NCI-H1436 (cell line): ENCODE measurements at places on chromosomes 4 and X.
A peak's percentile ranks its signal among the peaks of the same experiment; 100 is the strongest.

- DNase-seq = peak; percentile 57
Measured at GRCh38 chrX:93673056-93673868, at the start of gene NAP1L3. NAP1L3 (minus strand) TSS chrX:93673578; CDS start chrX:93673304, 274 bp downstream.

DNA sequence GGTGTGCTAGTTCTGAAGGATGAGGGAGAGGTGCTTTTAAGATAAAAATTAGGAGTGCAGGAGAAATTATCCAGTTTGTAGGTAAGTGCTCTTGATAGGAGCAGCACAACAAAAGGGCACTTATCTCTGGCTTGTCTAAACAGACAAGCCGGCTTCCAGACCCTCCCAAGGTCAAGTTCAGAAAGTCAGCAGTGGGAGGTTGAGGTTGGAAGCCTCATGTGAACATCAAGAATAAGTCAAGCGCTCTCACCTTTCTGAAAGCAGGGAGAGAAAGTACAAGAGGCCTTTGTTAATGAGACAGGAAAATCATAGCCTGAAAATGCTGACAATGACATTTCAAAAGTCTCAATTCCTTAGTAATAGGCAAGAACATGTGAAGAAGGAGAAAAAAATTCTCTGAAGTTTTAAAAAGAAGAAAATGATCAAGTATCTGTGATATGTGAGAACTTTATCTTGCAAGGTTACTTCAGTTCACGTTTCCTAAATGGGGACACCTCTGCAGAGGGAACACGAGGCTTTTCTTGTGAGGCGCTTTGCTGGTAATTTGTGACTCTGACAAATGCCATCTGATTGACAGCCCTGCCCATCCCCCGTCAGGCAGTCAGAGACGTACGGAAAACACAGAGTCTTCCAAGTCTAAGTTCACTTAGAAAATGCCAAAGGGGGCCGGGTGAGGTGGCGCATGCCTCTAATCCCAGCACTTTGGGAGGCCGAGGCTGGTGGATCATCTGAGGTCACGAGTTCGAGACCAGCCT lies 62.2 kb downstream of the TIGD2 start:
- no peak for DNase-seq

DNA sequence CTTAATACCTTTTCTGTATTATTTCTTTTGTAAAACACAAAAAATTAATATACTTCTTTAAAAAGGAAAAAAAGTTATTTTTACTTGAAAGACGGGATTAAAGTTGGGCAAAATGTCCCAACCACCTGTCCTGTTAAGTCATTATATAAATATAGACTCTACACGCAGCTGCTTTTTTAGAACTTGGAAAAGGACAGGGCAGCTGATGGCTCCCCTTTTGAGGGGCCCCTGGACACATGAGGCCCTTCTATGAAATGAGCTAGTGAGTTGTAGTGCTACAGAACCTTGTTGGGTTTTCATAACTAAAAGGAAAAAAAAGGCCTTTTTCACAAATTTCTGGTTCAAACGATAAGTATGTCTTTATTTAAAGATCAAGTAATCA lies 600 bp upstream of the BEX2 start:
- DNase-seq = no peak

- DNase-seq = no peak
Measured at GRCh38 chrX:111719426-111720210, 38.6 kb downstream of the ALG13 start.

DNA sequence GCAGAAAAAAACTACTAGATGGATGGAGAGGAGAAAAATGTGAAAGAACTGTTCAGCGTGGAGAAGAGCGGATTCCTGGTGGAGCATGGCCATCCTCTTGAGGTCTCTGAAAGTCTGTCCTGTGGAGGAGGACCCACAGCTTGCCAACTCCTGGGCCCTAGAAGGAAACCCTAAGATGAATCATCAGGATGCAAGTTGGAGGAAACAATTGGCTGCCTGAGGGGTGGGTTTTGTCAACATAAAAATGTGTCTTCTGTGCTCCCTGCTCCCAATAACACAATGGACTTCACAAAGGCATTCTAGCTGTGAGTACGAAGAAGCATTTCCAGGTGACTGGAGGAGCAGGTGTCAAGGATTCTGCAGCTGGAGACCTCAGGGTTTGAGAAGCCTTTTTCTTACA lies 37.2 kb downstream of the CNGA2 start:
- no peak for DNase-seq

GRCh38 chrX:110415440-110416170 lies 57.0 kb downstream of the RTL9 start:
- no peak for DNase-seq

GRCh38 chr4:144298519-144298918 lies 158.0 kb upstream of the GYPA start:
- DNase-seq = no peak

- no peak for DNase-seq
Measured at GRCh38 chr4:185758807-185759206, 53.2 kb downstream of the SORBS2 start.

GRCh38 chr4:150070464-150071170 lies 7.6 kb upstream of the DCLK2 start:
- no peak for DNase-seq

DNA sequence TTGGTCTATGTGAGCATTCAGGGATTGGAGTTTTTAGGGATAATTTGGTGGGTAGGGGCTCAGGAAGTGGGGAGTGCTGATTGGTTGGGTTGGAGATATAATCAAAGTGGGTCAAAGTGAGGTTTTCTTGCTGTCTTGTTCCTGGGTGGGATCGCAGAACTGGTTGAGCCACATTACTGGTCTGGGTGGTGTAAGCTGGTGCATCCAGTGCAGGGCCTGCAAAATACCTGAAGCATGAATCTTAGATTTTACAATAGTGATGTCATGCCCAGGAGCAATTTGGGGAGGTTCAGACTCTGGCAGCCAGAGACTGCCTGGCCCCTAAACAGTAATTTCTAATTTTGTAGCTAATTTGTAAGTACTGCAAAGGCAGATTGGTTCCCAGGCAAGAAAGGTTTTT lies 665.6 kb upstream of the PRKX start:
- DNase-seq = no peak

DNA sequence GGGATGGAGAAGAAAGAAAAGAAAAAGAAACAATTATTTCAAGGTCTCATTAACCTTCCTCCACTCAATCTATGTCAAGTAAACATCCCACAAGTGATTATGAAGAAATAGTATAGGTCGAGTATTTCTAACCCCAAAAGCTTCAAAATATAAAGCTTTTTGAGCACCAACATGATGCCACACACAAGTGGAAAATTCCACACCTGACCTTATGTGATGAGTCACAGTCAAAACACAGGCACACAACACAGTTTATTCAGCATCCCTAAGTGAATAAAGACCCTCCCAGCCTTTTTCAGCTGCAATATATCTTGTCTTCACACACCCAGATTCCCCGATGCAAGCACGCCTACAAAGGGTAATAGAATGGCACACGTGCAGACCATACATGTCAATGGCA lies 51.7 kb upstream of the VEGFC start:
- no peak for DNase-seq

- DNase-seq = no peak
Measured at GRCh38 chr4:107278791-107279483, 242.8 kb upstream of the DKK2 start.

- no peak for DNase-seq
Measured at GRCh38 chr4:53801373-53801772, 210.1 kb upstream of the LNX1 start.

DNA sequence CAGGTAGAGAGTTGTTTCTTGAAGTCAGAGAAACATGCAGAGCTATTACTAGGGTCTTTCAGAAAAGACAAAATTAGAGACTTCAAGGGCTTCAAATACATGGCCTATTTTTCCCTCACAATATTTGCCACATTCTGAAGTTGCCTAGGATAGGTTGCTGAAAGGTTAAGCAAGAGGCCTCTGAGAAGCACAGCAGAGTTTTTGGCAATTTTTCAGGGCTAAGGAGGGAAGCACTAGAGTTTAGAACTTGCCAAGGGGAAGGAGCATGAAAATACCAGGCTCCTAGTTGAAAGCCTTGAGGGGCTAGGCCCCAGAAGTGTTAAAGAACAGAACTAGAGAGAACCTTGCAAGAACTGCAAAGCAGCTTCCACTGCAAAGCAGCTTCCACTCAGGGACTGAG lies 86.4 kb downstream of the ANAPC10 start:
- no peak for DNase-seq

DNA sequence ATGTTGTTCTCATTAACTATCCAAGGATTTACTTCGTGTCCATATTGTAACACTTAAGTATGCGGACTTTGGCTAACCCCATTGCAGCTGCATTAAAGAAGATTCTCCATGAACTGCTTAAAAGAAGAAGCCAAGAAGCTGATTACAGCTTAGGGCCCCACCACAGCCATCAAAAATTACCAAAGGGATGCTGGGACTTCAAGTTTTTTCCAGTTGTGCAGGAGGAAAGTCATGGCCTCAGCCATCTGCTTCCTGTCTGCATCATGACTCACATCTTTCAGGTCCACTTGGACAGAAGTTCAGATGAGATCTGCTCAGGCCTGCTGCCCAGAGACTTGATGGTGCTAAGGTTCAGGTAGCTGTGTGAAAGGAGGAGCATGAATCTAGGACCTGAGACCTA lies 38.8 kb upstream of the CAPN6 start:
- DNase-seq = no peak

DNA sequence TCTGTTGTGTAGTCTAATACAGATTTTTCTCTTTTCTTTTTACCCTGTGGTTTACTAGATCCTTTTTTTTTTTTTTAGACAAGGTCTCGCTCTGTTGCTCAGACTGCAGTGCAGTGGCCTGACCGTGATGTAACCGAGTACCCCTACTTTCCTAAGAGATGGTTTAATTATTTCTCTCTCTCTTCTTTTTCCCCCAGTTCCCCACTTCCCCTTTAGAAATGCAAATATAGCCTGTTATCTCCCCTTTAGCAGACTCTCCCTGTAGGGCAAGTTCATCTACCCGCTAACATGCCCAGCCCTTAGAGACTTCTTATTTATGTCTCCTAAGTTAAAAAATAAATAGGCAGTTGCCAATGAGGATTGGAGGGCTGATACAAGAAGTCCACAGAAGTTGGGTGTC lies 4.5 kb downstream of the SNX25 start:
- DNase-seq = no peak

- no peak for DNase-seq
Measured at GRCh38 chr4:68358988-68359387, 9.1 kb upstream of the YTHDC1 start.

GRCh38 chrX:105273326-105273725 lies 52.8 kb upstream of the TEX13A start:
- DNase-seq = no peak

DNA sequence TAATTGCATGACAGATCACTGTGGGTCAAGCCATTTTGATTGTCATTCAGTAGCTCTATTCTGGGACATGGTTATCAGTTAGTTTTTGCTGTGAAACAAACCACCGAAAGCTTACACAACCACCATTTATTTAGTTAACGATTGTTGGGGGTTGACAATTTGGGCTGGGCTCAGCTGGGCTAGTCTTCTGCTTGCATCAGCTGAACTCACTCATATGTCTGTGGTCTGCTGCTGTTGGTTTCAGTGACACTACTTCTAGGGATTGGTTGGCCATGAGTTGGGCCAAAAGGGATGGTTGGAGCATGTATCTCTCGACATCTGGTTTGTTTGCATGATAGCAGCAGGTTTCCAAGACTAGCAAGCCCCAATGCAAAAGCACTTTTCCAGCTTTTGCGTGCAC lies 5.3 kb upstream of the SMIM10 start:
- no peak for DNase-seq

DNA sequence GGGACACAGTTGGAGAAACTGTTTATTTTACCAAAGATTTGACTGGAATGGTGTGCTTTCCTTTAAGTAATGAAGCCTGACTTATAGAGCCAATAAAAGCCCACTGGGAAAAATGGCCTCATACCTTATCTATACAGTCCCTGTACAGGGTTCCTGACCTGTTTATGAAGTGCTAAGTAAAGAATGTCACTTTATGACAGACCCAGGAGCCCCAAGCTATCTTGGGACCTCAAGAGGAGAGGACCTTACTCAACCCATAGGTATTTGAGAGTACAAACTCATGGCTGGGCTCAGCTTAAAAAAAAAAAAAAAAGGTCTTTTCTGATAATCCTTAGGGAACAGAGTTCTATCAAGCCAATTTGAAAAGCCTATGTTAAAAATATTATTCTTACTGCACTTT lies 1389.3 kb downstream of the RAPGEF2 start:
- no peak for DNase-seq

- no peak for DNase-seq
Measured at GRCh38 chr4:83267121-83267829, 17.3 kb downstream of the COQ2 start.

- DNase-seq = no peak
Measured at GRCh38 chrX:52811065-52811625, at the start of gene XAGE5. XAGE5 (plus strand) TSS chrX:52811287; CDS start chrX:52812567, 1,280 bp downstream.

DNA sequence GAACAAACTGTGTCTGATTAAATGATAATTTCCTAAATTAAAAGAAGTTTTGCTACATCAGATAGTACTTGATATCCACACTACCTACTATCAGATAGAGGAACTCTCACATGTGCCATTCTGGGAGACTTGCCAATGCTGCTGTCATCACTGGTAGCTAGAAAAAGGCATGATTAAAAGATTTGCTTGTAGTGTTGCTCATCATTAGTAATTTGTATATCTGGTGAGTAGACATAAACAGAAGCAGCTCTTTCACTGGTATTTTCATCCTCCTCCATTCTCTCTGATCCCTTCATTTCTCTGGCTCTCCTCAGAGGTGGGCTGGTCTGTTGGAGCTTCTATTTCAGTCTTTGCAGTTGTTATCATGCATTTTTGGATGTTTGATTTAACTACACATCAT lies 56.0 kb downstream of the SPRY1 start:
- DNase-seq = no peak

DNA sequence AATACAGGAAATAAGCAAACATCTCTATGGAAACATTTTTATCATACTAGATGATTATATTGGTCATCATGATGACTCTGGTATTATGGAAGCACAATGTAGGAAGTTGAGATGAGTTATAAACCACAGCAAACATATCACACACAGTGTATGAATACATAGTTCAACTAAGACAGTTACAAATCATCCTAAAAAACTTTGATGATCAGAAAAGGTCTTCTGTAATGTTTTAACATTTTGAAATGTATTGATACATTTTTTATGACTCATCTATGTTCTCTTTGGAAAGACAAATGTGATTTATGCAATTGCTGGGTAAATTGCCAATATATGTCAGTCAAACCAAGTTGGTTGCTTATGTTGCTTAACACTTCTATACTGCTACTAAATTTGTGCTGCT lies 4.8 kb downstream of the CXCL3 start:
- no peak for DNase-seq
